ENCODE measurements at places on chromosomes 1 and 21.

DNA sequence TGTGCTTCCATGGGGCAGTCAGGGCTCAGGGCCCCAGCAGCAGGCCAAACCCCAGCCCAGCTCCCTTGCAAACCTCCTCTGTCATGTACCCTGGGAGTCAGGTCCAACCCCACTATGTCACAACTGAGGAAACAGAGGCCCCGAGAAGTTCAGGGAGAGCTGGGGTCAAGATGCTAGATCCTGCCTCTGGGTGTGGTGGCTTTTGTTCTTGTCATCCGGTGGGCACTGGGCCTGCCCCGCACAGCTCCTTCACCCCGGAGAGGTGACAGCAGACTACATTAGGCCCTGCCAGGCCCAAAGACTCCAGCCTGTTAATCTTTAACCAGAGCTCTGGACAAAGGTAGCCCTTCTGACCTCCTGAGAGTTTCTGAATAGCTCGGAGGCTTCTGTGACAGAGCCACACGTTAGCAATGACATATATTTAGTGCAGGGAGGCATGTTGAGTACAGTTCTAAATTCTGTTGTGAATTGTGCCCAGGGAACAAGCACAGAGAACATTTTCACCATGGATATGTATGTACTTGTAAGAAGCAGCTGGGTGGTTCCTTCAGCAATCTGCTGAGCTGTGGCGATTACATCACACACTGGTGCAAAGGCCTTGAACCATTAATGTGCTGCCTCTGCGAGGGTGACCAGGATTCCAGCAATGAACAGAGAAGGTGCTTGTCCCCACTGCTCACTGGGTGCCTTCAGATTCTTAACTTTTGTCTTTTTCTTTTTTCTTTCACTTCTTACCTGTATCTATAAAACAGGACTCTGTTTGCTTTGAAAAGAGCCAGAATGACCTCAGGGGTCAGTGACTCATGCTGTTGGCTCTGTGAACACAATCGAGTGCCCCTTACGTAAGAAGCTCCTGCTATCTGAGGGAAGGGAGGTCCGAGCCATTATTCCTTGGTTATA lies 102.8 kb downstream of the RHOU start:
- DNase-seq = peak; percentile 53

DNA sequence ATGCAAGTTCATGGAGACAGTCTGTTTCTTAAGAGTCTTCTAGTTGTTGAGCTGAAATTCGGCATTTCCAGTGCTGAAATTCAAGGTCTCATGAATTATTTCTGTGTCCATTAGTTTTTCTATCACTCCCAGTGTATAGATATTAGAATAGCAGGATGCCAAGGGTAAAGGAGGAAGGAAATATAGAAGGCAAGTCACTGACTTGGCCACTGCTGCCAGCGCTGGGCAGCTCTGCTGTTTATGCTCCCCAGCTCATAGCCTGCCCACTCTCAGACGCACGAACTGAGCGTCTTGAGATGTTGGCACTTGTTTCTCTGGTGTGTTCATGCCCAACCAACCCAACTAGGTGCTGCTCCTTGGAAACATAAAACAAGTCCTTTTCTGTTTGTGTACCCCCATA lies 110.1 kb downstream of the SLC45A1 start:
- DNase-seq = no peak

DNA sequence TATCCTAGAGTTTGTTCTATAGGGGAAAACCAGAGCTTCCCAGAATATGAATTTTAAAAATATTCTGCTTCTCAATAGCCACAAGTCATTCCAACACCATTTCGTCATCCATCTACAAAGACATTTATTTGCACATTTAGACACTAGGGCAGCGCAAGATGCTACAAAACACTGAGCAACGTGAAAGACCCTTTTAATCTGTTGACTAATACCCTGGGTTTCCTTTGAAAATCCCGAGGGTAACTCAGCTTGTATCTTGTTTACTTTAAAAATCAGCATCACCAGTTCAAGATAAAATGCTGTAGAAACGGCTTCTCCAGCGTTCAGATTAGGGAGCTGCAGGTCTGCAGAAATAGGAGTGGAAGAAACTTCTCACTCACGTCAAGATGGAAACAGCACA lies 13.5 kb downstream of the PDPN start:
- DNase-seq = no peak

- DNase-seq = no peak
Measured at GRCh38 chr1:87913361-87913760, 584.7 kb downstream of the LMO4 start.

DNA sequence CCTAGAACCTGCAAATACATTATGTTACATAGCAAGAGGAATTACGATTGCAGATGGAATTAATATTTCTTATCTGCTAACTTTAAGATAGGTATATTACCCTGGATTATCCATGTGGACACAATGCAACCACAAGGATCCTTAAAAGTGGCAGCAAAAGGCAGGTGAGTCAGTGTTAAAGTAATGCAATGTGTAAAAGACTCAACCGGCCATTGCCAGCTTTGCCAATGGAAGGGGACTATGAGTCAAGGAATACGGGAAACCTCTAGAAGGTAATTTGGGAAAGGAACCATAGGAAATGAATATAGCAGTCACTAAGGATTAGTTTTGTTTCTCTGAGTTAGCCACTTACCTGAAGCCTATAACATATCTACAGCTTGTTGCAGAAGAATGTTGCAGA lies 692.1 kb upstream of the ZP4 start:
- no peak for DNase-seq

DNA sequence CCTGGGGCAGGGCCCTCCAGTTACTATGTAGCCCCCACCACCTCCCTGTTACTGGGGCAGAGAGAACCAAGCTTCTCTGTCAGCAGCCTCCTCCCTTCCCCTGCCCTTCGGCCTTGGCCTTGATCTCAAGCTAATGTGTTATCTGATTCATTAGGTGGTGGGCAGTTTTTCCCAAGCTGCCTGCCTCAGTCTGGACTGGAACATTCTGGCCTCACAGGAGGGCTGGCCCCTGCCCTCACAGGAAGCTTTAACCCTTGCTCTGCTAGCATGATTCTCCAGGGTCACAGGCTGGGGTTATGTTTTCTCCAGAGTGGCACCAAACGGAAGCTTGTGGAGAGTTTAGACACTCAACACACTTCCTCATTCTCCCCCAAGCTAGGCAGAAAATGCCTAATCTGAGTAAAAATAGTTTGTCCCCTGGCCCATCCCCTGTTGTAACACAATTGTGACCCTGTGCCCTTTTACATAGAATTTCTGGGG lies 37.2 kb upstream of the SLC6A9 start:
- DNase-seq = no peak

DNA sequence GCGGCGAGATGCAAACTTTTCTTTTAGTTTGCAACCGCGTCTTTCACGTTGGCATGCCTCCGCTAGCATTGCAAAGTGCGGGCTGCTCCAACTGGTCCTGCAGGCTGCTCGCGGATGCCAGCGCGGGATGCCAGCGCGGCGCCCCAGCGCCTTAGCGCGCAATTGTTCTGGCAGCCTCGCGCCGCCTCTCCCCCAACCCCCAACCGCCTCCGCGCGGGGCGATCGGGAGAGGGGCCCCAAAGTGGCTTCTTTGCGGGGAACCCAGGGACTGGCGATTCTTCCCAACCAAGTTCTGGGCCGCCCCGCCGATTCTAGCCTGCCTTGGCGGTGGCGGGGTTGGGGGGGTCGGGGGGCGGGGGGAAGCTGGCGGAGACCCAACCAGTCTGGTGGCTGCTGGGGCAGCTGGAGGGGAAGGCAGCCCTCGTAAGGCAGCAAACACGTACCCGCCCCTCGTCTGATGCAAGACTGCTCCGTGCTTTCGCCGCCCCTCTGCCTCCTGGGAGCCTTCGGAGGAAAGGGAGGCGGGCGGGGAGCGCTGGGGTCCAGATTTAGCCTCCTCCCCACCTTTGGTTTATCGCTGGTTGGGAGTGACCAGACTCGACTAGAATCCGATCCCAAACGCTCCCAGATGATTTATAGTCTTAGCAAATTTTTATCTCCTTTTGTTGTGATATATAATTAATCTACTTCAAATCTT lies 756 bp downstream of the PHGDH start:
- DNase-seq = peak; percentile 63

All from NCI-H2029 (cell line).